A549 treated with RU486 at 1 μM for 4 hours (cell line): ENCODE measurements at places on chromosomes 2 and 18. TPM values are rescaled to one million over a fixed set of nuclear protein-coding genes. Genes with fewer than 3 reads are reported as not detected.

ANKRD23 gene
- 1.2 to 2.0 TPM (median 1.8 TPM) in 5 replicates for total RNA-seq

CCDC85A gene
- 0.10 to 0.13 TPM (median 0.12 TPM) in 5 replicates for total RNA-seq

ERCC3 gene
- 45.4 to 52.8 TPM (median 48.7 TPM) in 5 replicates for total RNA-seq

GPR35 gene
- total RNA-seq: 0.32 to 1.1 TPM (median 0.87 TPM) in 5 replicates

SKA1 gene
- total RNA-seq: 10.4 to 14.0 TPM (median 12.1 TPM) in 5 replicates

ANKRD30B gene
- not detected in 5 replicates for total RNA-seq

GKN1 gene
- total RNA-seq: 0.34 to 1.2 TPM (median 0.54 TPM) in 5 replicates

MOGAT1 gene
- not detected in 5 replicates for total RNA-seq

SLC16A14 gene
- 0.87 to 1.7 TPM (median 1.1 TPM) in 5 replicates for total RNA-seq

CNDP1 gene
- not detected in 5 replicates for total RNA-seq

ELOA2 gene
- total RNA-seq: not detected in 5 replicates

CD8B gene
- total RNA-seq: not detected in 5 replicates

EGR4 gene
- 0.17 to 0.37 TPM (median 0.27 TPM) in 5 replicates for total RNA-seq

PCARE gene
- not detected in 5 replicates for total RNA-seq

ORMDL1 gene
- total RNA-seq: 33.1 to 50.2 TPM (median 44.6 TPM) in 5 replicates

G6PC2 gene
- not detected in 5 replicates for total RNA-seq

CDK5R2 gene
- total RNA-seq: 1.7 to 3.4 TPM (median 2.8 TPM) in 5 replicates

RTP5 gene
- total RNA-seq: not detected in 5 replicates

SFXN5 gene
- 11.6 to 16.5 TPM (median 13.4 TPM) in 5 replicates for total RNA-seq

SERPINB10 gene
- total RNA-seq: not detected in 5 replicates

ABHD1 gene
- total RNA-seq: 0.75 to 1.5 TPM (median 1.3 TPM) in 5 replicates

RAD51AP2 gene
- not detected in 5 replicates for total RNA-seq

UGT1A8 gene
- 0.06 to 0.13 TPM in 2 of 5 replicates, not detected in the others for total RNA-seq

TNFAIP6 gene
- 1.3 to 2.0 TPM (median 1.7 TPM) in 5 replicates for total RNA-seq

PAX8 gene
- 0.54 to 1.2 TPM (median 1.1 TPM) in 5 replicates for total RNA-seq

MC2R gene
- not detected in 5 replicates for total RNA-seq

STAT4 gene
- total RNA-seq: 3.4 to 4.9 TPM (median 4.3 TPM) in 5 replicates

FSHR gene
- 0.07 TPM in 1 of 5 replicates, not detected in the others for total RNA-seq

ABCG8 gene
- total RNA-seq: not detected in 5 replicates

UGT1A3 gene
- 0.10 to 0.22 TPM (median 0.13 TPM) in 3 of 5 replicates, not detected in the others for total RNA-seq

NAT8 gene
- total RNA-seq: not detected in 5 replicates

TSPYL6 gene
- total RNA-seq: not detected in 5 replicates

CCBE1 gene
- total RNA-seq: 9.2 to 13.7 TPM (median 9.7 TPM) in 5 replicates

MC5R gene
- 0.07 TPM in 1 of 5 replicates, not detected in the others for total RNA-seq

MRPL19 gene
- total RNA-seq: 67.1 to 79.2 TPM (median 76.3 TPM) in 5 replicates

TUBA3E gene
- total RNA-seq: not detected in 5 replicates

ANKRD30BL gene
- total RNA-seq: not detected in 5 replicates

RAB6C gene
- total RNA-seq: not detected in 5 replicates

SGPP2 gene
- total RNA-seq: 0.11 to 0.33 TPM (median 0.20 TPM) in 5 replicates

CACNB4 gene
- 0.02 to 0.32 TPM (median 0.15 TPM) in 4 of 5 replicates, not detected in the other for total RNA-seq

LINC00305 gene
- total RNA-seq: not detected in 5 replicates

VSNL1 gene
- not detected in 5 replicates for total RNA-seq
